Suppressor macrophage treated with lipopolysaccharide for 4 hours (primary cell): ENCODE measurements at places on chromosomes 6 and 20.
A peak's percentile ranks its signal among the peaks of the same experiment; 100 is the strongest.

- no peak for DNase-seq
Measured at GRCh38 chr20:23068283-23068682, 17.8 kb downstream of the CD93 start.

GRCh38 chr6:8743170-8743745 lies 307.9 kb upstream of the SLC35B3 start:
- DNase-seq: peak; percentile 42

DNA sequence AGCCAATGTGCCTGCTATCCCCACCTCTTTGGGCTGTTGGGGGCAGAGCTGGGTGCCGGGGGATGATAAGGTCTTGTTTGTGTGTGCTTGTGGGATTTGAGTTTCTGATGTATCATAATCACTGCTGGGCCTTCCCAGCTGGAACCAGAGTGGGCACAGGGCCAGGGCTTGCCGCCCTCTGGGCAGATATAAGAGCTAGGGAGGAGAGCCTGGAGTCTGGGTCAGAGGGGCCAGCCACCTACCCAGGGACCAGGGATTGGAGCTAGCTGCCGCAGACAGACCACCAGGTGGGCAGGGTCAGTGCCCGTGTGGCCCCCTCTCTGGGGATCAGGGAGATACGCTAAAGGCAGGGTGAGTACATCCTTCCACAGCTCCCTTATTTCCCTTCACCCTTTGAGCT lies 3.1 kb upstream of the TLDC2 start:
- DNase-seq: no peak

GRCh38 chr6:57135885-57136284 lies 36.2 kb upstream of the BAG2 start:
- DNase-seq: no peak

GRCh38 chr6:67775333-67775732 lies 859.7 kb upstream of the ADGRB3 start:
- DNase-seq: no peak

DNA sequence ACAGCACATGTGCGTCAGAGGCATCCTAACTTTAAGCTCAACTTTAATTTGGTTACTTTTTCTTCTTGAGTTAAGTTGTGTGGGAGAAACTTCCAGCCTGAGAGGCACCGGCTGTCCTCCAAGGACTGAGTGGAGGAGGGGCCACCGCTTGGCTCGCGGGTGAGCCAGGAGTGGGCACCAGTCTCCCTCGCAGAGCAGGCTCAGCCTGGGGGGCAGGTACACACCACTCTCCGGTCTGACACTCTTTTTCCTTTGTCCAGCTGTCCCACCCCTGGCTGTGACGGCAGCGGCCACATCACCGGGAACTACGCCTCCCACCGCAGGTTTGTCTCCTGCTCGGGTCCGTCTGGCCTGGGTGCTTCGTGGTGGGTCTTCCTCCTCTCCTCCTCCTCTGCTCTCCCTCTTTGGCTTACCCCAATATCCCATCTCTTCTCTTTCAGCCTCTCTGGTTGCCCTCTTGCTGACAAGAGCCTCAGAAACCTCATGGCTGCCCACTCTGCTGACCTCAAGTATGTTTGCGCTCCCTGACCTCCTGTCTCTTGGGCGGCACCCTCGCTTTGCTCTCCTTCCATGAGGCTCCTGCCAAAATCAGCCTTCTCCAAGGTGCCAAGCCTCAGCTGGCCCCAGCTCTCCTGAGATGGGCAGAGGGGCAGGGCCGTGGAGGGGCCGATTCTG lies 32.6 kb upstream of the PCMTD2 start:
- no peak for DNase-seq

DNA sequence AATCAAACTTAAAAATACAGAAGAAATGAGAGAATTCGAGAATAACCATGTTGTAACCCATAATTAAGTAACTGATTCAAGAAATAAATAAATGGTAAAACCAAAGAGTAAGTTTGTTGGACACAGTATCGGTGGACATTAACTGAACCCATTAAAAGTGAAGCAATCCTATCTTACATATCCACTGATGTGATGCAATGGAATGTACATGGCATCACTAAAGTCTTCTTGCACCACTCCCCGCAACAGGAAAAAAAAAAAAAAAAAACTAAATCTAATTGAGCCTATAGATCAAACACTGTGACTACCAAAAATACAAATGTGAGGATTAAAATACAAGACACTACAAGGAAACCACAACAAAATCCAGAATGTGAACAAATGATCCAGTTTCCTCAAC lies 7.9 kb downstream of the SNX14 start:
- peak; percentile 8 for DNase-seq

DNA sequence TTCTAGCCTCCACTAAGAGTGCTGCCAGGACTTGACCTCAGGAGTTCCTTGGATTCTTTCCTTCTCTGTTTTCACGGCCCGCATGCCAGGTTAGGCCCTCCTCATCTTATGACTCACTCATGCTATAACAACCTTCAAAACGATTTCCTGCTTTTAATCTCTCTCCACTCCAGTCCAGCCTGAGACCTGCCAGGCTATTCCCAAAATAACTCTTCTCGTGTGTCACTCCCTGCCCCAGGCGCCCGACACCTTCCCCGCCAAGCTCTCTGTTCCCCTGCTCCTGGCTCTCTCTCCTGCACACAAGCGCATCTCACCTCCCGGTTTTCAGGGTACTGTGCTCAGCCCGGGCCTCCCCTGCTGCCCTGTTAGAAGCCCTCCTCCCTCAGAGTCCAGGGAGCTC lies 64.1 kb upstream of the RPS6KA2 start:
- no peak for DNase-seq

DNA sequence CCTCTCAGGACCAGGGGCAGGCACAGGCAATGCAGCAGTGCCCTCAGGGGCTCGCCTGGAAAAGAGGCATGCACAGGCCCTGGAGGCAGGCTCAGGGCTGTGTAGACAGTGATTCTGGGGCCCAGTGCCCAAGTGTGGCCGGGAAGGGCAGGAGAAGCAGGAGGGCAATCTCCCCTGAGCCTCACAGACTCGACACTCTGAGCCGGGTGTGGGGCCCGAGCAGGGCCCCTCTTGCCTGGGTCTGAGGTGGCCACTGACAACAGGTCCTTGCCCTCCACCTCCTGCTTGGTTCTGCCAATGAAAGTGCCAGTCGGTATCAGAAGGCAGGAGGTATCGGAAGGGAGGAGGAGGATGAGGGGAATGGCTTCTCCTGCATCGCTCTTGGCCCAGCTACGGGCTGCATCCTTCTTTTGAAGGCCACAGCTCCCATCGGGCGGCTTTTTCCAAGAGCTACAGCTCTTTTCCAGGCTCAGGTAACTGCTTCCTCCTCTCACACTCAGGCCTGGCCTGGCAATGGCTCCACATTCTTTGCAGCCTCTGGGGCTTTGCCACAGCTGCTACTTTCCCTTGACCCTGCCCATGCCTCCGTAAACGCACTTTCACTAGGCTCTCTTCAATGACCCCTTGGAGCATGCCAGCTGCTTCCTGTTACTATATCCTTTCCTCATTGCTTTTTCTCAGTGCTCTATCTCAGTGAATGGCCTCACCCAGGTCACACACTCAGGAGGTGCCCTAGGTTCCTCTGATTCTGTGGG lies 24.5 kb downstream of the GABRR2 start:
- DNase-seq: no peak

DNA sequence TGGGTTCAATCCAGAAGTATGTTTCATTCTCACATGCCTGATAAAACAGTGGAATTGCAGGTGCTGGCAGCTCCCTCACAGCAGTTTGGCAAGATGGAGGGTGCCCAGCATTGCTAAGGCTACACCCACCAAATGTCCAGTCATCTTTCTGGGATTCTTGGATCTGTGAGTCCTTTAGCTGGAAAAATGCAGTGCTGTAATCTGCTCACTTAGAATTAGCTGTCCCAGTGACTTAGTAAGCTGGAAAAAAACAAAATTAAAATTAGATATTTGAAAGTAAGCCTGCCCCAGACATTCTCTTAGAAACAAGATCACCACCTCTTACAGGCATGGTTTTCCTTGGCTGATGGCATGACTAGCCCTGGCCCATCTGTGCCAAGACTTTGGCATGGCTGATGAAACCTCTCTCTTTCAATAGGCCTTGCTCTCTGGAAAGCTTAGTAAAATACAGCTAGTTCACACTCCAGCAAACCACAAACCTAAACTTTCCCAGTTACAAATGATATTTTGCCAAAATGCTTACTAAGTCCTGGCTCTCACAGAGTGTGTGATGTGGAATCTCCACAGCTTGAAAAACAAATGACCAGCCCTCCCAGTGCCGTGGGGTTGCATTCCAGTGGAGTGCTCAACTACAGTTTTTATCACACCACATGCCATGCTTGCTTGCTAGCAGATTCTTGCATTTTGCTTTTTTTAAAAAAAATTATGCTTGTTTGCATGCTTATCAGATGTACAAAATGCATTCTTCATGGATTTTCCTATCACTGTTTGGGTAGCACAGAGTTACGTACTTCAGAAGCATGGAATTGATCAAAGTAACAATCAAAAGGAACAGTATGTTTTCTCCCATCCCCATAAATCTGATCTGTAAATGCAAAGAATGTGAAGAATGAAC lies 261.5 kb downstream of the EYA4 start:
- DNase-seq: no peak

DNA sequence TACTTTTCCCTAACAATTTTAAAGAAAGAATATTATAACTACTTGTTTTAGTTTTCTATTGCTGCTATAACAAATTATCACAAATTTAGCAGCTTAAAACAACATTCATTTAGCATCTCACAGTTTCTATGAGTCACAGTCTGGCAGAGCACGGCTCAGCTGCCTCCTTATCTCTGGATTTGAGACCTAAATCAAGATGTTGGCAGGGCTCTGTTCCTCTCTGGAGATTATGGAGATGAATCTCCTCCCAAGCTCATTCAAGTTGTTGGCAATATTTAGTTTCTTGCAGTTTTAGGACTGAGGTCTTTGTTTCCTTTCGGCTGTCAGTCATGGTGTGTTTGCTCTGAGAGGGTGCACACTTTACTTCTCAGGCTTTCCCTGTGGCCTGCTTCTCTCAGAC lies 1065.8 kb upstream of the EYS start:
- no peak for DNase-seq

DNA sequence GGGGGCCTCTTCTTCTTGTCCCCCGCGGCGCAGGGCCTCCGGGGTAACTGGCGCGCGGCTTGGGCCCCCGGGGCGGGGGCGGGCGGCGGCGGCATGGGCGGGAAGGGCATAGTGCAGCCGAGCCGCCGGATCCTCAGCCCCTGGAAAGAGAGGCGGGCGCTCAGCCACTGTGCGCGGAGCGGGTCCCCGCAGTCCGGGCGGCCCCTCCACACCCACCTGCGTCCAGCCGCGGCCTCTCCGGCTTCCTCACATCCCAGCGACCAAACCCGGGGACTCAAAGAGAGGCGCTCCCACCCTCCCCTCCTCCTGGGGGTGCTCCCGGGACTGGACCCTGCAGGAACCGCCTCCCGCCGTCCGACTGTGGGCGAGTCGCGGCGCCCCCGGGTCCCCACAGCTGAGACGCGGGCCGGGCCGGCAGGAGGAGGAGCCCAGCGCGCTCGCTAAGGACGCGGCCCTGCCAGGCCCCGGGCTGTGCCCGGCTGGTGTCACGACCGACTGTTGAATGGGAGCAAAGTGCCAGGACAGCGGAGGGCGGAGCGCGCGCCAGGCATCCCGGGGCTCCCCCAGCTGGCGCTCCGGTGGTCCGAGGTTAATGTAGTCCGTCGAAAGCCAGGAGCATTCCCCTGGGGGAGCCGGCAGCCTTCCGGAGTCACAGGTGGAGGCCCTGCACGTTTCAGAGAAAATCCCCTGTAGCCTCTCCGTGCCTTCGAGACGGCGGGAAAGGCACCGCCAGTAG lies at the start of gene PRR18:
TSS of gene PRR18 (minus strand) at position 360 of the 736 bp plus-strand sequence. CDS start at position 110, 250 bp downstream.
- DNase-seq: peak; percentile 3

DNA sequence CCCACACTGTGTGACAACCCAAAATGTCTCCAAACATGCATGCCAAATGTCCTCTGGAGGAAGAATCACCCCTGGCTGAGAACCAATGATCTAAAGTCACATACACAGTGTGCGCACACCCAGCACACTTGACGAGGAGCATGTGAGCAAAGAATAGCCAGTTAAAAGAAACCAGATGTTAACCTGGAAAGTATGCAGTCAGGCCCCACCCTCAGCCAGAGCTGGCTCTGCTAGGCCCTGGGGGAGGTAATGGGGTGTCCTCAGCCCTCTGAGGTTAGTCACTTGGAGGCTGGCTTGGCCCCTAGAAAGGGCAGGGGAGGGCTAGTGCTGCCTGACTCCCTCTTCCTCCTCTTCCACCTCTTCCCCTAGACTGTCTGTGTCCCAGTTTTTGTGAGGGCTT lies 15.2 kb upstream of the GUCA1A start:
- no peak for DNase-seq

GRCh38 chr6:112780498-112781096 lies 433.5 kb downstream of the RFPL4B start:
- peak; percentile 91 for DNase-seq

GRCh38 chr6:159935065-159935464 lies 33.8 kb upstream of the IGF2R start:
- no peak for DNase-seq

- no peak for DNase-seq
Measured at GRCh38 chr20:40019510-40019909, 669.5 kb downstream of the MAFB start.

DNA sequence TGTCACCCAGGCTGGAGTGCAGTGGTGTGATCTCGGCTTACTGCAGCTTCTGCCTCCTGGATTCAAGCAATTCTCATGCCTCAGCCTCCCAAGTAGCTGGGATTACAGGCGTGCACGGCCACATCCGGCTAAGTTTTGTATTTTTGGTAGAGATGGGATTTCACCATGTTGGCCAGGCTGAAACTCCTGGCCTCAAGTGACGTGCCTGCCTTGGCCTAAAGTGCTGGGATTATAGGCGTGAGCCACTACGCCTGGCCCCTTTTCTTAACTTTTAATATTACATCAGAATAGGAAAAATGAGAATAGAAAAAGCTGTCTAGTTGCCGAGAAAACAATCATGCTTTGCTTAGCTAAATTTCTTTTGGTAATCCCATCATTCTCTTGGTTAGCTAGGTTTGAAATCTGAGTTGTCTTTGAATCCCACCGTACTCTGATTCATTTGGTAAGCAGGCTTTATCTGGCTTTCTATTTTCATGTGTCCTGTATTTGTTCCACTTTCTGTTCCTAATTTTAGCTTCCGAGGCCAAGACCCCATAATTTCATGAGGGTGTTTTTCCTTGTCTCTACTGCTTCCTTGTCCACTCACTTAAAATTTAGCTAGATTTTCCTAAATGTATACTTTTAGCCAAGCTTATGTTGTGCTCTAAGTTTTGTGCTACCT lies 83.5 kb downstream of the NCOA3 start:
- peak; percentile 13 for DNase-seq

DNA sequence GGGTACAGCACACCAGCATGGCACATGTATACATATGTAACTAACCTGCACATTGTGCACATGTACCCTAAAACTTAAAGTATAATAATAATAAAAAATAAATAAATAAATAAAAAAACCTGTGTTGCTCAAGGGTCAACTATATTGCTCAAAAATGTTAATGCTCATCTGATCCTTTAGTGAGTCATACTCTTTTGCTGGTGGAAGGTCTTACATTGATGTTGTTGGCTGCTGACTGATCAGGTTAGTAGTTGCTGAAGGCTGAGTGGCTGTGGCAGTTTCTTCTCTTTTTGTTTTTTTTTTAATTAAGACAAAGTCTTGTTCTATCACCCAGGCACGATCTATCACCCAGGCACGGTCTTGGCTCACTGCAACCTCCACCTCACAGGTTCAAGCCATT lies 29.6 kb upstream of the SMIM26 start:
- no peak for DNase-seq

GRCh38 chr6:43950731-43951062 lies 176.6 kb downstream of the MRPL14 start:
- no peak for DNase-seq
